ENCODE measurements at places on chromosomes 5 and 9. TPM values are rescaled to one million over a fixed set of nuclear protein-coding genes. Genes with fewer than 3 reads are reported as not detected.

FGD3 gene
- not detected for total RNA-seq

SV2C gene
- total RNA-seq, result not detected

PROB1 gene
- total RNA-seq, result 1.5 TPM

GPX8 gene
- total RNA-seq, result 140 TPM

PFN3 gene
- total RNA-seq, result not detected

DAPK1 gene
- 25.6 TPM for total RNA-seq

PCDHA1 gene
- not detected for total RNA-seq

ZCCHC7 gene
- total RNA-seq, result 9.7 TPM

SMIM33 gene
- total RNA-seq, result not detected

SLC6A3 gene
- total RNA-seq, result not detected

TEK gene
- total RNA-seq, result 10.5 TPM

ARL14EPL gene
- not detected for total RNA-seq

AGGF1 gene
- total RNA-seq, result 10.8 TPM

SLC36A3 gene
- total RNA-seq, result not detected

SLC4A9 gene
- not detected for total RNA-seq

F12 gene
- total RNA-seq, result not detected

CCL21 gene
- 1.4 TPM for total RNA-seq

SLC46A2 gene
- total RNA-seq, result not detected

CORO2A gene
- total RNA-seq, result 1.1 TPM

ADGRV1 gene
- total RNA-seq, result not detected

SPINK1 gene
- not detected for total RNA-seq

MARVELD2 gene
- total RNA-seq, result 0.32 TPM

PLAC8L1 gene
- total RNA-seq, result not detected

NOL6 gene
- 33.5 TPM for total RNA-seq

CERCAM gene
- 198 TPM for total RNA-seq

KIAA0825 gene
- 2.3 TPM for total RNA-seq

LIX1 gene
- not detected for total RNA-seq

EGFLAM gene
- total RNA-seq, result 1.6 TPM

TUSC1 gene
- 7.4 TPM for total RNA-seq

FCN1 gene
- total RNA-seq, result not detected

ADAMTS6 gene
- total RNA-seq, result 3.1 TPM

PIP5K1B gene
- not detected for total RNA-seq

SLC25A2 gene
- total RNA-seq, result not detected

TAF11L5 gene
- total RNA-seq, result not detected

C9orf85 gene
- total RNA-seq, result 15.6 TPM

IRX1 gene
- 3.4 TPM for total RNA-seq

LVRN gene
- 0.16 TPM for total RNA-seq

TAF11L7 gene
- total RNA-seq, result not detected

EIF4E1B gene
- not detected for total RNA-seq

KYAT1 gene
- total RNA-seq, result 2.9 TPM

FEM1C gene
- 16.1 TPM for total RNA-seq

NDUFS6 gene
- 57.0 TPM for total RNA-seq

PCDHGC4 gene
- total RNA-seq, result under 0.01 TPM

MARCOL gene
- not detected for total RNA-seq

ELAVL2 gene
- not detected for total RNA-seq

PCDHGA8 gene
- 1.8 TPM for total RNA-seq

KIF24 gene
- 2.8 TPM for total RNA-seq

SMAD5 gene
- total RNA-seq, result 32.6 TPM

DAB2IP gene
- total RNA-seq, result 7.6 TPM

LHX2 gene
- under 0.01 TPM for total RNA-seq

DIRAS2 gene
- 3.1 TPM for total RNA-seq

RANBP17 gene
- total RNA-seq, result 16.2 TPM

SPATA31A3 gene
- not detected for total RNA-seq

CTNND2 gene
- not detected for total RNA-seq

GABRA1 gene
- not detected for total RNA-seq

PAIP2 gene
- total RNA-seq, result 90.1 TPM

CCNI2 gene
- not detected for total RNA-seq

Measured in cardiac atrium fibroblast (primary cell).